Smooth muscle cell of bladder (primary cell): ENCODE measurements at places on chromosomes 11 and 22. TPM values are rescaled to one million over a fixed set of nuclear protein-coding genes. Genes with fewer than 3 reads are reported as not detected.

FXYD6 gene
- 0.37 TPM in 1 of 2 replicates, not detected in the other for total RNA-seq

SYT9 gene
- total RNA-seq, result not detected in 2 replicates

SLC15A3 gene
- 13.8 and 15.8 TPM in 2 replicates for total RNA-seq

SAA4 gene
- not detected in 2 replicates for total RNA-seq

GRK3 gene
- total RNA-seq, result 0.74 and 0.85 TPM in 2 replicates

P2RY2 gene
- total RNA-seq, result not detected in 2 replicates

DUSP8 gene
- under 0.01 and 0.09 TPM in 2 replicates for total RNA-seq

ASCL2 gene
- total RNA-seq, result not detected in 2 replicates

C11orf86 gene
- total RNA-seq, result 0.28 TPM in 2 replicates

SLC22A12 gene
- total RNA-seq, result not detected in 2 replicates
